ENCODE measurements at places on chromosomes 13 and 19.

- no peak for DNase-seq
These were observed 900.1 kb downstream of the PCDH9 start for GRCh38 chr13:66329988-66330451.

- DNase-seq = no peak
These were observed 12.5 kb downstream of the VSIG10L start for GRCh38 chr19:51329411-51329810.

- DNase-seq = no peak
These were observed 275.6 kb downstream of the TSHZ3 start for GRCh38 chr19:31073485-31074198.

GRCh38 chr19:35693422-35693821, 10.9 kb upstream of the ZBTB32 start:
- no peak for DNase-seq

GRCh38 chr13:95797016-95797415, 120.1 kb downstream of the DNAJC3 start:
- no peak for DNase-seq
